ENCODE measurements at places on chromosomes 16 and 17.

DNA sequence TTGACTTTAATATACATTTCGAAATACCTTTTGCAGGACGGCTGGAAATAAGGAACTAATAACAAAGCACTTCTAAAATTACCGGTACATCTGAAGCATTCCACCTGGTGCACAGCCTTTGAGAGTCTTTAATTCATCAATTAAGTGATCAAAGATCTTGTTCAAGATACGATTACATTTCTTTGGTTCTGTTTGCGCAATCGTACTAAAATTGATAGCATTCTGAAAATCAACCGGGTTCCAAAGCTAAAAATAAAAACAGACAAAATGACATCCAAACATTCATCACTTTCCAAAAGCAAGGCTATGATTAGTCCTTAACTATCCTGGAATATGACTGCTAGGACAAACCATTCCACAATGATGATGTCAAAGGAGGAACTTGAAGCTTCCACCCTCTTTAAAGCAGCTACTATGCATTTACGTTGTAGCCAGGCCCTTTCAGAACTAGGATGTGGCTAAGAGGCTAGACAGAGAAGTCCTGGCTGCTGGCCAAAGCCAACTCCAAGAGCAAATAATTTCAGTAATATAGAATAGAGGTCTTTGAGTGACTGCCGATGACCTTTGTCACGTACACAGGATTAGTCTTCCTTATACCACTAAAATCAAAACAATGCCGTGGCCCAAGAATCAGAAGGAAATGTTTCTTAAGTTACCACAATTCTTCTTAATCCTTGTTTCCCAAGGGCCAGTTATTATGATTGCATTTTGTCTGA lies 299.8 kb upstream of the PSMD7 start:
- DNase-seq = no peak

- DNase-seq = no peak
Observed at GRCh38 chr17:73208139-73208827, 15.4 kb downstream of the COG1 start.

- DNase-seq = no peak
Observed at GRCh38 chr16:56421313-56421712, 4.0 kb downstream of the AMFR start.

DNA sequence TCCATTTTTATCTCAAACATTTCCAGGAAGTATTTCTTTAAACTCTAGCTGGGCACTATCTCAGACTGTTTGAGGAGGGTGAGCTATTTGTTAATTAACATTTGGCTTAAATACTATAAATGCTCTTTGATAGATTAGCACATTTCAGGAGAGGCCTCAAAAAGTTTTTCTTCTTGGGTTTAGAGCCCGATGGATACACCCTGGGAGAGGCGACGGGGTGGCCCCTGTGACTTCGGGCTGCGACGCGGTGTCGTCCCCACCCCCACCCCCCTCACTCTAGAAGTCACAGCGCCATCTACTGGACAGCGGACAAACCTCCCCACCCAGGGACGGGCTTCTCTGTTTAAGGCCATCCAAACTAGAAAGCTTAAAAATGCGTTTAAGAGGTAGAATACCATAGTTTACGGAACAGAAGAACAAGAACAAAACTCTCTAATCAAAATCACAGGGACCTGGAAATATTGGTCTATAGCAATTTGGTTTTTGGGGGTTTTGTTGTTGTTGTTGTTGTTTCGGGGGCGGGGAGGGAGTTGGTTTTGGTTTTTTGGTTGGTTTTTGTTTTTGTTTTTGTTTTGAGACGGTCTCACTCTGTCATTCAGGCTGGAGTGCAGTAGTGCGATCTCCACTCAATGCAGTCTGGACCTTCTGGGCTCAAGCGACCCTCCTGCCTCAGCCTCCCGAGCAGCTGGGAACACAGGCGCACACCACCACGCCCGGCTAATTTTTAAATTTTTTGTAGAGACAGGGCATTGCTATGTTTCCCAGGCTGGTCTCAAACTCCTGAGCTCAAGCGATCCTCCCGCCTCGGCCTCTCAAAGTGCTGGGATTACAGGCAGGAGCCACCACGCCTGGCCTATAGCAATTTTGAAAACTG lies 254.4 kb downstream of the C16orf95 start:
- no peak for DNase-seq

GRCh38 chr16:89491238-89491869 lies 993 bp upstream of the ANKRD11 start:
- DNase-seq = no peak

GRCh38 chr16:2530629-2531318 lies 434 bp downstream of the CEMP1 start:
- no peak for DNase-seq

- DNase-seq = no peak
Observed at GRCh38 chr17:20206591-20206990, 197.4 kb downstream of the SPECC1 start.

- DNase-seq = no peak
Observed at GRCh38 chr16:18853694-18854093, 52.3 kb upstream of the ARL6IP1 start.

- peak; percentile 77 for DNase-seq
Observed at GRCh38 chr17:64130559-64131001, 636 bp upstream of the ERN1 start.

GRCh38 chr17:78107976-78108725 lies 20.4 kb downstream of the TMC6 start:
- no peak for DNase-seq

- no peak for DNase-seq
Observed at GRCh38 chr17:50499270-50499669, 9.0 kb upstream of the MYCBPAP start.

DNA sequence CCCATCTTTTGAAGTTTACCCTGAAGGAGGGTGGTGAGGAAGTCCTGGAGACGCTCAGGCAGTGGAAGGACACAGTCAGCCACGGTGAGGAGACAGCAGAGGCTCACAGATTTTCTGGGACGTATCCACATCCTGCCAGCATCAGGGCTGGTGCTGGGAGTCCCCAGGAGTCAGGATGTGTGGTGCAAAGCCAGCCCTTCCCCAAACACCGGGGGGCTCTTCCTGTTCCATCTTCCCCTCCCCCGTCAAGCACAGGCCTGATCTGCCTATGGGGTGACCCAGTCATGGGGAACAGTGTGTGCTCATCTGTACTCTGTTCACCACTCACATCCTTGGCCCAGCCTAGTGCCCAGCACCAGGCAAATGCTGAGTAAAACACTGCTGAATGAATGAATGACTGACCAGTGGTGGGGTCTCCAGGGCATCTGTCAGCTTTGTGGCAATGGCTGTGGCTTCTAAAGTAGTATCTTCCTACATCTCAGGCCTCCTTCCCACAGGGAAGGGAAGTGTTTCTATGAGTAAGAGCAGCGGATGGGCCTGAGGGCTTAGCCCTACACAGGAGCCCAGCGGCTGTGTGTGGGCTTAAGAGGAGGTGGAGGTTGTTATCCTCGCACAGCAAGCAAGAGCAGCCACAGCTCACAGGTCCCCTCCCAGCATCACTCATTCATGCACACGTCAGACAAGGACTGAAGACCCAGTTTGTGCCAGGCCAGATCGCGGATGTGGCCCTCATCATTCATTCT lies 23.3 kb downstream of the NOS2 start:
- no peak for DNase-seq

- DNase-seq = no peak
Observed at GRCh38 chr16:1707193-1707790, 1.3 kb downstream of the MAPK8IP3 start.

DNA sequence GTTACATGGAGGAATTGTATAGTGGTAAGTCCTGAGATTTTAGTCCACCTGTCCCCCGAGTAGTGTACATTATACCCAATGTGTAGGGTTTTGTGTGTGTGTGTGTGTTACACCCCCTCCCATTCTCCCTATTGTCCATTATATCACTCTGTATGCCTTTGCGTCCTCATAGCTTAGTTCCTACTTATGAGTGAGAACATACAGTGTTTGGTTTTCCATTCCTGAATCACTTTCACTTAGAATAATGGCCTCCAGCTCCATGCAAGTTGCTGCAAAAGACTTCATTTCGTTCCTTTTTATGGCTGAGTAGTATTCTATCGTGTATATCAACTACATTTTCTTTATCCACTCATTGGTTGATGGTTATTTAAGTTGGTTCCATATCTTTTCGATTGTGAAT lies 635 bp upstream of the FA2H start:
- DNase-seq = no peak

- DNase-seq = no peak
Observed at GRCh38 chr16:80277182-80277581, 263.6 kb upstream of the DYNLRB2 start.

DNA sequence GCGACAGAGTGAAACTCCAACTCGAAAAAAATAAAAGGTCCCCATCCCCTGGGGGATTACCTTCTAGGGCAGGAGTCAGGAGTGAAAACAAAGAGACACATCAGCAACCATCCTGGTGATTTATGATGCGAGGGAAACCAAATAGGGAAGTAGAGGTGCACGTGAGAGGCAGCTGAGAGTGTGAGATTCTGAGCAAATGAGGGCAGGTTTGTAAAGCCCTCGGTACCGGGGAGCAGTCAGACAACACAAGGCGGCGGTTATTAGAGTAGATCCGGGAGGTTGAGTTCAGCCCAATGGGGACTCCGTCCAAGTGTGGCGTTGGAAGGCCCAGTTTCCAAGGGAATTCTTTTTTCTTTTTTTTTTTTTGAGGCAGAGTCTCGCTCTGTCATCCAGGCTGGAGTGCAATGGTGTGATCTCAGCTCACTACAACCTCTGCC lies 7.4 kb upstream of the ARMC7 start:
- no peak for DNase-seq

GRCh38 chr16:2927010-2927646 lies 15.4 kb downstream of the FLYWCH1 start:
- peak; percentile 82 for DNase-seq

All from stimulated activated naive CD4-positive, alpha-beta T cell treated with Interleukin-2 at 50 U/mL for 16 hours (primary cell).